D341Med (cell line): ENCODE measurements at places on chromosomes 2 and 18.

- DNase-seq, result no peak
Observed at GRCh38 chr2:117832905-117833613, 18.6 kb downstream of the DDX18 start.

DNA sequence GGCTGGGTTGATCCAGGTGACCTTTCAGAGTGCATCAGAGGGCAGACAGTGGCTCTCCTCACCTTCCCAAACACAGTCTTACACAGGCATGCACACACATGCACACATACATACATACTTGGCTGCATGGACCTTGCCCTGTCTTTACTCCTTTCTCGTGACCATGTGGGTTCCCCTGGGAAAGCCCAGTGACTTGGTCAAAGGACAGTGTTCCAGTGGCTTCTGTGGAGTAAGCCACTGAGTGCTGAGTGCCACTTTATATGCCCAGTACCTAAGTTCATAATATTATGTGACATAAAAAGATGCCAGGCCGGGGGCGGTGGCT, 249.4 kb downstream of the MYCN start:
- DNase-seq, result no peak

- no peak for DNase-seq
Observed at GRCh38 chr2:16031848-16032159, 91.5 kb downstream of the MYCN start.

GRCh38 chr2:9250091-9250490, 43.5 kb downstream of the ASAP2 start:
- DNase-seq, result no peak

- no peak for DNase-seq
Observed at GRCh38 chr2:85780316-85781012, 26.7 kb downstream of the ATOH8 start.

GRCh38 chr2:5093518-5093917, 598.7 kb upstream of the SOX11 start:
- DNase-seq, result no peak

- no peak for DNase-seq
Observed at GRCh38 chr2:45176390-45176789, 167.1 kb upstream of the SIX2 start.

GRCh38 chr2:189662669-189663226, 1.5 kb downstream of the ASNSD1 start:
- no peak for DNase-seq

- no peak for DNase-seq
Observed at GRCh38 chr2:68093634-68094033, 30.8 kb upstream of the C1D start.

DNA sequence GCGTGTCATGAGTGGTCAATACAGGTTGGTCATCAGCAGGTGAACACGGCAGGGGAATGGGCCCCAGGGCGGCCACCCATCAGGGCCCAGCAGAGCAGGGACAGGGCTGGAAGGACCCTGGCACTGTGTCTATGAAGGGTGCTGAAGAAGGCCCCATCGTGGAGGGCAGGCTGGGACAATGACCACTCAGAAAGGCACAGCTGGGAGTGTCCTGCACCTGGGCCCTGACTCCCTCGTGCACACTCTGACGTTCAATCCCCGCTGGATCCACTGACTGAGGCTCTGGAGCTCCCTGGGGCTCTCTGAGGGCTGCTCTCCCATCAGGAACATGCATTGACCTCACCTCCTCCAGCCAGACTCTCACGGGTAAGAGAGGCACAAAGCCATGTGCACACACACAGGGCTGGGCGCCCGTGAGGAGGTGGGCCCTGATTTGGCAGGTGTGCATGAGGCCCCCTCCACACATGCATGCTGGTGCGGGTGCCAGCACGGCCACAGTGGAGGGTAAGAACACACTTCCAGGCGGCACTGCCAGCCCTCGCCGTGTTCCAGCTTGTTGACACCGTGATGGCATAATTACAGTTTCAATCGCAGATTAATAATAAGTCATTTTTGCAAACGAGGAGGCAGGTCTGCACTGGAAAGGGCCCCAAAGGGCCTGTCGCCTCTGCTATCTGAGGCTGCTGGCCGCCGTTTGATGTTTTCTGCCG, 58.5 kb downstream of the SMAD7 start:
- DNase-seq, result no peak

- peak; percentile 83 for DNase-seq
Observed at GRCh38 chr2:101341901-101342624, 33.6 kb upstream of the RNF149 start.

DNA sequence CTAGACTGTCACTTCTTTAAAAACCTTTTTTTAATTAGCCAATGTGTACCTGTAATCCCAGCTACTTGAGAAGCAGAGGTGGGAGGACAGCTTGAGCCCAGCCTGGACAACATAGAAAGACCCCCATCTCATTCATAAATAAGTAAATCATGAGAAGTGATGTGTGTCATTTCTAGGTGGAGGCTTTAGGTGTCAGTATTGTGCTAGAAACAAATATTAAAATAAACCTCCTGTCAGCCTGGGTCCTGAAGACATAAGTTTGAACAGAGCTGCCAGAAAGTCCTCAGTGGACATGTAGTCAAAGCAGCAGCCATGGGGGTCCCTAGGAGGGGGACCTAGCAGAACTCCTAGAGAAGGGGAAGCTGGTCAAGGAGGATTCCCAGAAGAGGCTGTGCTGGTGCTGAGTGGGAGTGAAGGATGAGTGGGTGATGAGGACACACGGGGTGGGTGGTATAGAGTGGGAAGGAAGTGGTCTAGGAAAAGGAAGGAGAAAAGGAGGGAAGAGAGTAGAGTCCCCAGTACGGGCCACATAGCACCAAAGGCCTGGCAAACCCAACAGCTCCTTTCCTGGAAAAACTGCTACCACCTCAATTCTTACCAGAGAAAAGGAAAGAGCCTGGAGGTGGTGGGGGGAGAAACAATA, 316.6 kb upstream of the NCKAP5 start:
- DNase-seq, result peak; percentile 45

DNA sequence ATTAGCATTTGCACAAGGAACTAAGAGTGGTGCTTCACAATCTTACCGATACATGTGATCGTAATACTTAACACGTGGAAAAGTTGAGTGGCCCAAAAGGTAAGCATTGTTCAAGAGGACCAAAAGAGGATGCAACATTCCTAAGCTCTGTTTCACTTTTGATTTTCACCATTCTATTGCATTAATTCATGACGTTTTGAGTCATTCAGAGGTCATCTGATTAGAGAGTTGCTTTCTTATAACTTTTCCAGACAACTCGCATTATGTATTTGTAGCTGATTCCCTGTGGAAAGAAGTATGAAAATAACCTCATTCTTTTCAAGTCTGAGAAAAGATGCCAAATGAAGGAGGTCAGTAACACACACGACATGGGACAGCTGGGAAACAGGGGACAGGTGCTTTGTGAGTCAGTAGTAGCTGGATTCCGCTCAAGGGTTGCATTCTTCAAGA, 344.4 kb downstream of the RND3 start:
- no peak for DNase-seq

DNA sequence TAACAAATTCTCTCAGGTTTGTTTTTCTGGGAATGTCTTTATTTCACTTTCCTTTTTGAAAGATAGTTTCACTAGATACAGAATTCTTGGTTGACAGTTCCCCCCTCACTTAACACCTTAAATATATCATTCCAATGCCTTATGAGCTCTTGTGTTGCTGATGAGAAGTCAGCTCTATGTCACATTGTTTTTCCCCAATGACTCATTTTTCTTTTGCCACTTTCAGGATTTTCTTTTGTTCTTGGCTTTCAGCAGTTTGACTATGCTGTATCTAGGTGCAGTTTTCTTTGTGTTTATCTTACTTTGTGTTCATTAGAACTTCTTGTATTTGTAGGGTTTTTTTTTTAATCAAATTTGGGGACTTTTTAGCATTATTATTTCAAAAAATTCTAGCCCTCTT, 5.6 kb upstream of the RALBP1 start:
- no peak for DNase-seq

DNA sequence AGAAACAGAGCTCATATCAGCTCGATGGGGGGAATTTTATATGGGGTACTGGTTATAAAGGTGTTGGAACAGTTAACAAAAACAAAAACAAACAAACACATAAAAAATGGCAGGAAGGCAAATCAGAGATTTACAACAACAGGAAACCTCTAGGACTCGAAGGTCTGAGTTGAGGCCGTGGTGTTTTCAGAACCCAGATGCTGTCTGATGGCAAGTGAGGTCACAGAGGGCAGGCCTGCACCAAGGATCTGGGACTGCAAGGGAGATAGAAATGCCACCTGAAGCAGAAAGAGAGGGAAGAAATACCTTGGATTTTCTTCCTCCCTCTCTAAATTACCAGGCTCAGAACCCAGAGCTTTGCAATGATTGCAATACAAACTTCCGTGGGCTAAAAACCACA, 429.5 kb downstream of the ZNF521 start:
- DNase-seq, result no peak

GRCh38 chr2:63053081-63053888, 2.7 kb downstream of the OTX1 start:
- DNase-seq, result peak; percentile 13

- DNase-seq, result no peak
Observed at GRCh38 chr2:133624551-133624950, 56.3 kb upstream of the NCKAP5 start.

DNA sequence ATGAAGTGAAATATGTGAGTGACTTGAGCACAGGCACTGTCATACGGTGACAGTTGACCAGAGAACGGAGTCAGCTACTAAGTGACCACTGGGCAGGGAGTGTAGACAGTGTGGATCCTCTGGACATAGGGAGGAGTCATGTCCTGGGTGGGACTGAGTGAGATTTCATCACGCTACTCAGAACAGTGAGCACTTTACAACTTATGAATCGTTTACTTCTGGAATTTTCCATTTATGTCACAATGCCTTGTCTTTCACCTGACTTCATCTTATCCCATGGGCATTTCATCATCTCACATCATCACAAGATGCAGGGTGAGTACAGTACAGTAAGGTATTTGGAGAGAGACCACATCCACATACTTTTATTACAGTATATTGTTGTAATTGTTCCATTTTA, 29.0 kb downstream of the PTPRM start:
- no peak for DNase-seq

DNA sequence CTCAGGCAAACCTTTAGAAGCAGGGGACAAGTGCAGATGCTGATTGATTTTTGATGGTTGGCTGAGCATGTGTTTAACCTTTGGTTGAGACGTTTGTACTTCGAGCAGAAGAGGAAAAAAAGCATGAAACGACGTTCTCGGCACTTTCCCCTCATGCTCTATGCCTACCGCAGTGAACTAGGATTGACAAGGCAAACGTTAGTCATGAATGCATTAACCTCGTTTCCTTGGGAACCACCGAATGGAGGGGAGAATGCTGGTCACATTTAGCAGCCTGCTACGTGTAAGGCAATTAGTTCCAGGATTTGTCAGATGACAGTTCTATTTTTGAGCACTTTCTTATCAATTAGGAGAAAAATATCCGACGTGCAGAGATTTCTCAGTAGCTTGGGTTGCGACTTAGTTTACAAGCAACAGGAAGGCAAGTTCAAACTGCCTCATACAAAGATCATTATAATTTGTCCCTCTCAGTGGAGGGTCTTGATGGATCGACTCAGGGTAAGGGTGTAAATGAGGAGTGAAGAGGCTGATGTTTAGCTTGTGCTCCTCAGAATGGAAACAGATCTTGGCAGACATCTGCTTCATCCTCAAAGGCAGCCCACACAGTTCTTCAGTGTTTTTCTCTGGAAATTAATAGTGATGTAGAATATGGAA, 47.4 kb upstream of the GPR45 start:
- DNase-seq, result no peak

GRCh38 chr18:79868811-79869541, 71.2 kb downstream of the KCNG2 start:
- DNase-seq, result no peak

GRCh38 chr2:239035361-239035814, 187.5 kb downstream of the TWIST2 start:
- DNase-seq, result peak; percentile 90

DNA sequence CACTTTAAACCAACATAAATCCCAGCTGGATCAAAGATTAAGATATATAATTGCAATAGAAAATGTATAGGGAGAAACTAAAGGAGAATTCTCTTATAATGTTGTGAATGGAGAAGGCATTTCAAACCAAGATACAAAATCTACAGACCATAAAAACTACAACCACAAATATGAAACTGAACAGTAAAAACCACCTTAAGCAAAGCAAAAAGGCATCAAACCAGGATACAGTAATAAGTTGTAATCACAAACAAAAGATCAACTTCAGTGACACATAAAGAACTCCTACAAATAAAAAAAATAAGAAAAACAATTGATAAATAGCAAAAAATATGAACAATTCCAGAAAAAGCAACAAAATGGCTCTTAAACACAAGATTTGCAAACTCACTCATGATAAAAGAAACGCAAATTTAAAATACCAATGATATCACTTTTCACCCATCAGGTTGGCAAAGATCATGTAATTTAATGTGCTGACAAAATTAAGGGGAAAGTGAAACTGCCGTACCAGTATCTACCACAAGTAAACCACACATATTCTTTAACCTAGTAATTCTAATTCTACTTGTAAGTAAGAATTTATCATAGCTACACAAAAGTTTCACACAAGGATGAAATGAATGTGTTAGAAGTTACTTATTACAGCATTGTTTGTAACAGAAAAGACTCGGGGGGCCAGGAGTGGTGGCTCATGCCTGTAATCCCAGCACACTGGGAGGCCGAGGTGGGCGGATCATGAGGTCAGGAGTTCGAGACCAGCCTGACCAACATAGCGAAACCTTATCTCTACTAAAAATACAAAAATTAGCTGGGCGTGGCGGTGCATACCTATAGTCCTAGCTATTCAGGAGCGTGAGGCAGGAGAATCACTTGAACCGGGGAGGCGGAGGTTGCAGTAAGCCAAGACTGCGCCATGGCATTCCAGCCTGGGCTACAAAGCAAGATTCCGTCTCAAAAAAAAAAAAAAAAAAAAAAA, 101.9 kb downstream of the USP34 start:
- no peak for DNase-seq

GRCh38 chr2:158305501-158305900, 151.1 kb downstream of the CCDC148 start:
- DNase-seq, result no peak

- no peak for DNase-seq
Observed at GRCh38 chr18:33720133-33720532, 142.1 kb downstream of the ASXL3 start.

DNA sequence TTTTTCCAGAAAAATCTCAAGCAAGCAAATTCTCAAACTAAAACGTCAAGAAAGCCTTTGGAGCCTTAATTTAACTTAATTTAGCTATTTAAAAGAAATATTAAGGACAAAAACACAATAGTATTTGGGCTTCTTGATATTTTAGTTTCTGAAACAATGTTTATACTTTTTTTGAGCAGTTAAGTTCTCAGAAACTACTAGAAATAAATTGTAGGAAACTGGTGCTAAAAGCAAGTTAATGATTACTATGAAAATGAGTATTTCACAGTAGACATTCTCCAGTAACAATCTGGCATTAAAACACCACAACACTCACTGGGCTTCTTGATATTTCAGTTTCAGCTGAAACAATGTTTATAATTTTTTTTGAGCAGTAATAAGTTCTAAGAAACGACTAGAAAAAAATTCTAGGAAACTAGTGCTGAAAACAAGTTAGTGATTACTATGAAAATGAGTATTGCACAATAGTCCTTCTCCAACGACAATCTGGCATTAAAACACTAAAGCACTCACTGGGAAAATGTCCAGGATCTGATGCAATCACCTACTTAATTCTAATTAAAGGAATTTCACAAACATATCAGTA, 45.1 kb downstream of the TRAK2 start:
- no peak for DNase-seq
